Frontal cortex (tissue), 4 donors: ENCODE measurements at places on chromosomes 1 and 21. TPM values are rescaled to one million over a fixed set of nuclear protein-coding genes. Genes with fewer than 3 reads are reported as not detected.

The S100A9 gene
- total RNA-seq: 28.9 TPM

The PRR9 gene
- total RNA-seq: not detected

The CPLANE2 gene
- 16.7 TPM for total RNA-seq

The CLSTN1 gene
- 143 TPM for total RNA-seq

The OR2T2 gene
- total RNA-seq: not detected

The LAX1 gene
- not detected for total RNA-seq

The S100A8 gene
- total RNA-seq: 7.3 TPM

The UMODL1 gene
- total RNA-seq: not detected

The ZC3H11A gene
- total RNA-seq: 65.2 TPM

GRCh38 chr21:34091607-34092006 lies 18.2 kb downstream of the MRPS6 start:
- DNase-seq: no peak

GRCh38 chr1:54475357-54475881 lies 69.2 kb upstream of the SSBP3 start:
- no peak for DNase-seq

DNA sequence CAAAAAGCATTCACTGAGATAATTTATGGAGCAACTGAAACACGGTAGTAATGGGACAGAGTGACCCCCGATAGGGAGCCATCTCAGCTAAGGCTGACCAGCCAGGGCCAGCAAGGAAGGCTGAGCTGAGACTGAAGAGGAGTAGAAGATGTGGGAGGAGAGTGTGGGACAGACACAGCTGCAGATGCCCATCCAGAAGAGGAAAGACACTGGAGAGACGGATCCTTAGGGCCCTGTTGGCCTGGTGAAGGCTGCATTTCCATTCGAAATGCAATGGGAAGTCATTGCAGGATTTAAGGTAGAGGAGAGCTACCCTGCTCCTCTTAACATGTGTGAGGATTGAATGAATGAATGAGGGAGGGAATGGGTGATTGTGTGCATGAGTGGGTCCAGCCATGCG lies 44.0 kb upstream of the LRP8 start:
- DNase-seq: no peak

DNA sequence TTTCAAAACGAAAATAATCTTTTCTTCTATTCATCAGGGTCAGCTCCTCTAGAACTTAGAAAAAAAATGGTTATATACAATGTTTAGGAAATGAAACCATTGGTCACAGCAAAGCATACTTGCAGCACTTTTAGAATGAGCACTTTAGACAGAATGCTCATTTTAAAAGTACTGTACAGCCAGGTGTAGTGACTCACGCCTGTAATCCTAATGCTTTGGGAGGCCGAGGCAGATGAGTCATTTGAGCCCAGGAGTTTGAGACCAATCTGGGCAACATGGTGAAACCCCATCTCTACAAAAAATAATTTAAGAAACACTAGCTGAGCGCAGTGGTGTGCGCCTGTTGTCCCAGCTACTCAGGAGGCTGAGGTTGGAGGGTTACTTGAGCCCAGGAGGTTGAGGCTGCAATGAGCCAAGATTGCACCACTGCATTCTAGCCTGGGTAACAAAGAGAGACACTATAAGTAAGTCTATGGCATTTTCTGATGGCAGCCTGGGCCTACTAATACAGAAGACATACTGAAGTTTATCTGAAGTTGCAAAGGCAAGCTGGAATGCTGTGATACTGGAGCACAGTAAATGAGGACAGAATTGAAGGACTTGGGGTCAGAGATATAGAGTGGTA lies 48.9 kb upstream of the ZNF326 start:
- no peak for DNase-seq

DNA sequence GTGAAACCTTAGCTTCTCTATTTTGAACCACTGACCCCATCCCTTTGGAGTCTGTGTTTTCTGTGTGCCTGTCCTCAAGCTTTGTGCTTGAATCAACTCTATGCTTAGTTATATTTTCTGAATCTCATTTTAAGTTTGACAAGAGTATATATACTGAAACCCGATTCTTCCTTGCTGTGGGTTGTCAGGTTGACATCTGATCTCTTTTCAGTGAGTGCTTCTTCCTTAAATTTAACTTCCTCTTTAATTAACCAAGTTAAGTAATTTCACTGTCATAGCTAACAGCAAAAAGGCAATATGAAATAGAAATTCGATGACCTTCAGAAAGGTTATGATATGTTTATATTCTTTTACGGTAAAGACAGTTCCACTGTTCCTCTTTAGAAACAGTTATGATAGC lies 69.4 kb downstream of the C1orf21 start:
- no peak for DNase-seq

GRCh38 chr1:27284425-27285273 lies 37.3 kb upstream of the TMEM222 start:
- DNase-seq: peak; percentile 84

- DNase-seq: no peak
Measured at GRCh38 chr1:228064296-228064695, 18.2 kb upstream of the ARF1 start.

DNA sequence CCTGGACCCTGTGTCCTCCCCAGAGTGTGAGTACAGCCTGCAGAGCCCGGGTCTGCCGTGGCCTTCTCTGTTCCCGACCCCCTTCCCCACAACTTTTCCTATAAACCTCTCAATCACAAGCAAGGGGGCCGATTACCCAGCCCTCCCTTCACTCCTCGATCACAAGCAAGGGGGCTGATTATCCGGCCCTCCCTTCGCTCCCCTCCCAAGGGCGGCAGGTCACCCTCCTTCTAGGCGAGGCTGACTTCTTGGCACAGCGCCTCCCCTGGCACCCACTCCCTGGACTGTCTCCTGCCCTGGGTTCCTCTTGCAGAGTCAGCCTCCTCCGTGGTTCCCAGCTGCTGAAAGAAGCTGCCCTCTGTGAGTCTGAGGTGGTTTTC lies 12.3 kb upstream of the LDLRAP1 start:
- DNase-seq: no peak

- DNase-seq: no peak
Measured at GRCh38 chr21:37631319-37632117, 264.9 kb downstream of the DYRK1A start.

GRCh38 chr21:45580576-45581321 lies 38.5 kb upstream of the SLC19A1 start:
- no peak for DNase-seq

DNA sequence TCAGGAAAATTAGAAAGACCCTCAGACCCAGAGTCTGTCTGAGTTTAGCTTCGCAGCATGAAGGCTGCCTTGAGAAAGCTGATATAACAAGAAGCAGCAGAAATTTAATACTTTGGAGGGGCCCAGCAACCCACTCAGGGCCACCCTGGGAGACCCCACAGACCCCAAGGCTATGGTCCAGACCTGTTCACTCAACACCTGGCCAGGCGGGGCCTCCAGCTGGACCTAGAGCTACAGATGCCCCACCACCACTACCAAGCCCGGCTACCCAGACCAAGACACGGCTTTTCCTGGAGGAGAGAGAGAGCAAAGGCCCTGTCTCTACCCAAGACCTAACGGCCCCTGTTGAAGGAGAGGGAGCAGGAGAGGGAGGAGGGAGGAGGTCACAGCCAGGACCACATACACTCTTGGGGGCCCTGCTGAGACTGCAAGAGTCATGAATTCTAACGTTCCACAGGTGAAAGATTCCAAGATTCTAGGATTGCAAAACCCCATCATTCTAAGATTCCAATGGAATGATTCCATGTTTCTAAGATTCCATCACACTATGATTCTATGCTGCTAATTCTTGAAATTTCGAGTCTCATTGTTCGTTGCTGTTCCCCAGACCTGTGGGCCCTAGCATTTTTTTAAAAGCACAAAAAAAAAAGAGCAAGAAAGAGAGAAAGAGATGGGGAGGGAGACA lies 53.2 kb downstream of the LACTBL1 start:
- DNase-seq: no peak

DNA sequence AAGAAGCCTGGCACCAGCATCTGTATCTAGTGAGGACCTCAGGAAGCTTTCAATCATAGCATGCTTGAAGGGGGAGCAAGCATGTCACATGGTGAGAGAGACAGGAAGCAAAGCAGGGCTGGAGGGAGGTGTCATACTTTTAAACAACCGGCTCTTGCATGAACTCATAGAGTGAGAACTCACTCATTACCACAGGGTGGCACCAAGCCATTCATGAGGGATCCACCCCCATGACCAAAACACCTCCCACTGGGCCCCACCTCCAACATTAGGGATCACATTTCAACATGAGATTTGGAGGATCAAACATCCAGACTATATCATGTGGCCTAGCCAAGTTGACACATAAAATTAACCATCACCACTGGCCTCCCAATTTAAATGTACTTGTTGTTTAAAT lies 125.1 kb upstream of the KCND3 start:
- DNase-seq: no peak

- DNase-seq: no peak
Measured at GRCh38 chr1:222334026-222334680, 213.8 kb downstream of the HHIPL2 start.

DNA sequence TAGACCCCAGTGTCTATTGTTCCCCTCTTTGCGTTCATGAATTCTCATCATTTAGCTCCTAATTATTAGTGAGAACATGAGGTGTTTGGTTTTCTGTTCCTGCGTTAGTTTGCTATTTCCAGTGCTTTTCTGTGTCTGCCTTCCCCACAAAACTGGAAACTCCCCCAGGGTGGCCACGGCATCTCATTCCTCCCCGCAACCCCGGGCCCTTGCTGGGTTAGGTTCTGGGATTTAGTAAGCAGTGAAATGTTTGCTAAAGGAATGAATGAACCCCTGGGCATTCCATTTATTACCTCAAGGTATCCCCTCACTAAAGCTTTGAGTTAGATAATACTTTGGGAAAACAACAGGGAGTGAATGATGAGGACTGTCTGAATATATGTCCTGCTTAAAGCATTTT lies 142.9 kb downstream of the GLUL start:
- no peak for DNase-seq

DNA sequence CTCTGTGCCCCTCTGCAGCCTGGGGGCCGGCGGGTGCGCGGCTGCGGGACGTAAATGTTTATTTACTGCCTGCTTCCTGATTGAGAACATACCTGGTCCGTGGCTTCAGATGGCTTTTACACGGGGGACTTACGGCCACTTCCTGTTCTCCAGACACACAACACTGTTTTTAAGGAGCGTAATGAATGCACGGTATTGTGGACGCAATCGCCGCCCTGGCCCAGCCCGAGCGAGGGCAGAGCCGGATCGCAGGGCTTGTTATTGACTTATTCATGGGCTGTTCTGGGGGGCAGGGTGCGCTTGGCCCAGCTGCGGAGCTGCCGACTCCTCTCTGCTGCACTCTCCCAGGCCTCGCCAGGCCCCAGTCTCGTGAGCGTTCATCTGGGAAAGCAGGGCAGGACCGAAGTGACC lies 52.8 kb upstream of the ACTRT2 start:
- DNase-seq: peak; percentile 52

GRCh38 chr1:231612393-231613089 lies 14.0 kb upstream of the DISC1 start:
- no peak for DNase-seq

DNA sequence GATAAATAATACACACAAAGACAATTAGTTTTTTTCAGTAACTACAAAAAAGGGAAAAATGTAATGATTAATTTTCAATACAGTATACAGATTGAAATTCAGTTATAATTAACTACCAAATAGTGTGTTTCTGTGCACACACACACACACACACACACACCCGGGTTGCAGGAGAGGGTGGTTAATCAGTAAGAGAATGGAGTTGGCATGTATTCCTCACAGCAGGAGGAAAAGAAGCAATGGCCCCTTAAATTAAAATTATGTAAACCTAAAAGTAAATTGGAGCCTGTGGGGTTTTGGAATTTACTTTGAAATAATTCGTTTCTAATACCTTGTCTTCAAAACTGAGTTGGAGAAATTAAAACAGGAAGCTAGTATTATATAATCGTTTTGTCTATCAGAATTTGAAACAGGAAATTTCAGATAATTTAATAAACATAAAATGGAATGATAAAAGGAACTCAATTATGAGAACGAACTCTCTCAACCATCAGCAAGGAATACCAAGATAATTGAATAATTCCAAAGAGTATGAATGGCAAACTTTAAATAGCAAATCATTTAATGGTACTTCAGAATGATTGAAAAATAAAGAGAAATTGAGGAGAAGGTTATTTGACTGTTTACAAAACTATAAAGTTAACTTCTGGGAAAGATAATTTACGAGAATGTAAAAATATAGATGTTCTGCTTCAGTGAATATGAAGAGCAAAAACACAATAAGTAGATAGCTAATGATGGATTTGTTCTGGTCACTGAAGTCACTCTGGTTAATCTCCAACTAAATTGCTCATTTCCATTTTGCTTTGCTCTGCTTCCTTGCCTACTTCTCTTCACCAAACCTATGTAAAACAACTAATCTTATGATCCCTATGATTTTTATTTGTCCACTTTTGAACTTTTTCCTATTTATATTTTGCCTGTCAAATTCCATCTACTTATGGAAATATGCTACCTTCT lies 547.9 kb upstream of the ZP4 start:
- no peak for DNase-seq

DNA sequence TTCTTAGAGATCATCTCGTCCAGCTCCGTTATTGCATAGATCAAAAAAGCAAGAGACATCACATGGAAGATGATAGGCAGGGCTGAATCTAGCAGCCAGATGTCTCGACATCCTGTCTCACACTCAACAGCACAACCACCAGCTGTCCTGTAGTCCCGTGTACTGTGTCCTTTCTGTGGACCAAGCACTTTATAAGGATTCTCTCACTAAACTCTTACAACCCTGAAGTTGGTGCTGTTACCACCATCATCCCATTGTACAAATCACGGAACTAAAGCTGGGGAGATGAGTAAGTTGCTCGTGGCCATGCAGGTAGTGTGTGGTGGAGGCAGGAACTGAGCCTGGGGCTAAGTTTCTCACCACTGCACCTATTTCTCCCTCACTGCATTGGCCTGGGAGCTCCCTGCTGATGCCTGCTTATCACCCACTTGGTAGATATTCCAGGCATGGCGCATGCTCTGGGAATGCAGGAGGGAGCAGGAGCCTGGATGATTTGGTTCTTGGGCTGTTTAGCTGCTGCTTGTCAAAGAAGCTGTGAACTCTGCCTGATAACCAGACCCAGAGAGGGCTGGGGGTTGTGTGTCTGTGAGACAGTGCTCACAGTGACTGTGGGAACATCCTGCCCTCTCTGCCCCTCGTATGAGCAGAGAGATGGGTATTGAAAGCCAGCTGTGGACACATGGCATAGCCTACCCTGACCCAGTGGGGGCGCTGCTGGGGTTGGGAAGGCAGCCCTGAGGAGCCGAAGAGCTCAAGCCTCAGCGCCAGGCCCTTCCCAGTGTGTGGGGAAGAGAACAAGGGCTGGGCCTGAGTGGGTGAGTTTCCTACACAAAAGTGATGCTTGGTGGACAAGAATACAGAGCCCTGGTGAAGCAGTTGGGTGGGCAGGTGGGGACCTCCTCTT lies 13.6 kb downstream of the PPFIA4 start:
- no peak for DNase-seq
